Stimulated activated CD4-positive, alpha-beta T cell treated with anti-CD3 and anti-CD28 coated beads, Interleukin-1b, Interleukin-23, amount 100 ng/mL, for 1 hour (primary cell): ENCODE measurements at places on chromosomes 2 and 18.

DNA sequence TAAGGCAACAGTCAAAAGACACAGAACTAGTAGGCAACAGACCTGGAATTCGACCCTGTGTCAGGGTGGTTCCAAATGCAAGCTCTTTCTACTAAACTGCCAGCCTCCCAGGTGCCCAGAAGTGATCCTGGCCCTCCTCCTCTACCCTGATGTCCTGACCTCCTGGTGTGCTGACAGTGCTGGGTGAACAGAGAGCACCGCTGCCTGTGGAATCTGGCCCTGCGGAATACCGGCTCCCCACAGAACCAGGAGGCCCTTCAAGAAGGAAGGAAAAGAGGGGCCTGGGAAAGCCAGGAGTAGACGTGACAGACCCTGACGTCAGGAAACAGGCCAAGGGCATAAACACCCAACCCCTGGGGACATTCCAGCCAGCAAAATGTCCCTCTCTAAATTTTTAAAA is 120.3 kb downstream of the NOL10 start:
- DNase-seq: no peak

DNA sequence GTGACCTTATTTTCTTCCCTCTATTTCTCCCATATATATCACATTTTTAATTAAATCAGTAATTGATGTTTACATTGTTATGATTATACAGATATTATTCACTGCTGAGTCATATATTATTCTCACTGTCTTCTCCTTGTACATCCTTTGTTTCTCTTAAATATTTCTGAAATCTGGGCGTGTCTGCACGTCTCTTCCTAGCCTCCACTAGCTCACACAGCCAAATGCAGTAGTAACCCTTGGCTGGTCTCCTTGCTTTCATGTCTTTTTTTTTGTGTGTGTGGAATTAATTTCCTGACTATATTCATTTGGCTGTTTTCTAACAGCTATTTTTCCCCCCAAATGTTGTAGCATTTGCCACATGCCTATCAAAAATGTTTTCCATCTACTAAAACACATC is 15.8 kb downstream of the CCNYL1 start:
- DNase-seq: no peak

GRCh38 chr2:84888401-84889276 is 7.8 kb upstream of the TRABD2A start:
- DNase-seq: no peak

DNA sequence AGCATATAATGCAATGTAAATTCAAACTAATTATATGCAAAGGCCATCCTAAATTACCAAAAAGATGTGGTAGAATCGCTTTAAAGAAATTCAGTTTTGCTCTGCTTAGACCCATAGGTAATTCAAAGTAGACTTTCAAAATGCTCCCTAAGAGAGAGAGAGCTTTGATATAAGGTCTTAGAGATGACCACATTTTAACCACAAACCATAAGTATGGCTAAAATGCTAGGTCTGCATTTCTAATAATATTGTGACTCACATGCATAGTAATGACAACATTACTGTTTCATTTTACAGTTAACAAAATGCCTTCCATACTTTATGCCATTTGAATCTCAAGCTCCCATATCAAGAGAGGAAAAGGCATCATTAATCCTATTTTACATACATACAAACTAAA is 144.5 kb downstream of the RAD51AP2 start:
- no peak for DNase-seq

- DNase-seq: no peak
Measured at GRCh38 chr2:232541195-232541960, 1.9 kb downstream of the CHRNG start.

DNA sequence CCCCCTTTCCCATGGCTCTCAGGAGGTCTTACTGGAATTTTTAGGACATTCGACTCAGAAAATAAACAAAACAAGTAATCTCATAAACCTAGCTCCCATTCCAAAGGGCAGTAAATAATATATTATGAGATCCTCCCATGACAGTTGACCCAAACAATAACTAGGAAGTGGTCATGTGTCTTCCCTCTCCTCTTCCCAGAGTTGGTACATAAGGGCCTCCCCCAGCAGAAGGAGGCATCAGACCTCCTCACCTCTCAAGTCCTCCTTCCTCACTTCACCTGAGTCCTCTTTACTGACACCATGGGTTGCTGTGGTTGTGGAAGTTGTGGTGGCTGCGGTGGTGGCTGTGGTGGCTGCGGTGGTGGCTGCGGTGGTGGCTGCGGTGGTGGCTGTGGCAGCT is at the start of gene SCYGR7:
Gene SCYGR7 (plus strand): TSS at position 301 of the 400 bp plus-strand sequence. CDS start 0 bp downstream, at position 301.
- DNase-seq: no peak

GRCh38 chr2:201953396-201953795 is 80.3 kb upstream of the FZD7 start:
- no peak for DNase-seq

- no peak for DNase-seq
Measured at GRCh38 chr2:71674158-71674851, 220.9 kb downstream of the DYSF start.
